Sigmoid colon (tissue), 7 donors: ENCODE measurements at places on chromosomes 3 and 15. TPM values are rescaled to one million over a fixed set of nuclear protein-coding genes. Genes with fewer than 3 reads are reported as not detected.

DNA sequence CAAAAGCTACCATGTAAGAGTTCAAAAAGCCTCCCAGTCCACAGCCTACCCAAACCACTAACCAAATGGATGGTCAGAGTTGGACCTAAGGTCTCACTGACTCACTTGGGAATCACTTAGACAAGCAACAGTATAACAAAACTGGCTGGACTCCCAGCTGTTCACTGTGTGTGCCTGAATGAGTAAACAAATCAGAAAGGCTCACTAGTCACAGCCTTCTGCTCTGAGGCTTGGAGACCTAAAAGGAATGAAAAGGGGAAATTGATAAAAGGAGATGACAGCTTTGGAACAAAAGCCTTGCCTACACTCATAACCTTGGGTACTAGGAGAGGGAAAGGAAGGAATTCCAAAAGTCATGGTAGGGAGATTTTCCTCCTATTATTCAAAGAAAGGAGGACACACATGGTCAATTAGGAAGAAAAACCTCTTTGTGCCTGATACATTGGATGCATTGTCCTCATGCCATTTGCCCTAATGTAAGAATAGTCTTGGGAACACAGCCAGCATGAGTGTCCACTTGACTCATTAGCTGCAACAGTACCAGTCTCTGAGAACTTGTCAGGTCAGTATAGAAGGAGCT lies 92.3 kb downstream of the FRMD5 start:
- H3K4me3 ChIP-seq = no peak overlapping the region
- DNase-seq = no peak
- peak overlapping the region; percentile 0 for H3K27ac ChIP-seq
- H3K4me1 ChIP-seq = peaks cover 14% of the 10 kb centered on the region
- no peaks in the 10 kb centered on the region for H3K36me3 ChIP-seq

- no peaks in the 10 kb centered on the region for H3K36me3 ChIP-seq
- no peaks in the 10 kb centered on the region for H3K27me3 ChIP-seq
- H3K4me3 ChIP-seq = no peak overlapping the region
- H3K27ac ChIP-seq = no peak overlapping the region
- no peaks in the 10 kb centered on the region for H3K4me1 ChIP-seq
- no peak for DNase-seq
Observed at GRCh38 chr3:65094723-65095122, 406.9 kb upstream of the ADAMTS9 start.

GRCh38 chr3:177538750-177539730 lies 341.8 kb upstream of the TBL1XR1 start:
- no peaks in the 10 kb centered on the region for H3K36me3 ChIP-seq
- H3K4me3 ChIP-seq = no peak overlapping the region
- H3K4me1 ChIP-seq = peaks cover 36% of the 10 kb centered on the region
- DNase-seq = no peak
- peak overlapping the region; percentile 36 for H3K27ac ChIP-seq
- H3K27me3 ChIP-seq = no peaks in the 10 kb centered on the region

- H3K4me3 ChIP-seq = no peak overlapping the region
- no peak overlapping the region for H3K27ac ChIP-seq
- H3K4me1 ChIP-seq = no peaks in the 10 kb centered on the region
Observed at GRCh38 chr3:195522254-195523023, 20.7 kb downstream of the PPP1R2 start.

GRCh38 chr3:10340476-10340875 lies 19.6 kb upstream of the SEC13 start:
- H3K36me3 ChIP-seq = no peaks in the 10 kb centered on the region
- DNase-seq = no peak
- no peaks in the 10 kb centered on the region for H3K4me1 ChIP-seq
- no peak overlapping the region for H3K27ac ChIP-seq

- H3K36me3 ChIP-seq = no peaks in the 10 kb centered on the region
- H3K27ac ChIP-seq = no peak overlapping the region
- H3K4me3 ChIP-seq = no peak overlapping the region
- no peaks in the 10 kb centered on the region for H3K27me3 ChIP-seq
- no peak for DNase-seq
Observed at GRCh38 chr15:63826528-63826927, 7.2 kb downstream of the HERC1 start.

DNA sequence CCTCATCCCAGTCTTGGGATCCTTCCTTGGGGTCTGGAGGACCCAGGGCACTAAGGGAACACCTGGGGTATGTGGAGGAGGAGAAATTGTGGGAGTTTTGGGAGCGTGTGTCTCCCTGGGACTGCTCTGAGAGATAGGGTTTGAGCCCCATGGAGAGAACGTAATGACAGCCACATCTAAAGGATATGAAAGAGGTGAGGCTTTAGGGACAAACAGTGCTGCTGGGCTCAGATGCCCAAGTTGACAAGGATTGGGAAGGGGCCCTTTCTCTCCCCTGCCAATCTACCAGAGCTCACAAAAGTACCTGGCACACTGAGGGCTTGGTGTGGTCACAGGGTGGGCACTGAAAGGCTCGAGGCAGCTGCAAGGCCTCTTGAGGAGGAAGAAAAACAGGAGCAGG lies 13.3 kb upstream of the STARD5 start:
- no peak for DNase-seq
- H3K4me3 ChIP-seq = no peak overlapping the region
- H3K27ac ChIP-seq = no peak overlapping the region
- H3K27me3 ChIP-seq = no peaks in the 10 kb centered on the region
- H3K4me1 ChIP-seq = peaks cover 17% of the 10 kb centered on the region

- no peaks in the 10 kb centered on the region for H3K27me3 ChIP-seq
- no peak for DNase-seq
Observed at GRCh38 chr3:1717524-1717923, 381.1 kb upstream of the CNTN4 start.

Gene NRG4
- not detected for total RNA-seq

Gene SERPINI2
- total RNA-seq = not detected
